Activated CD4-positive, alpha-beta T cell treated with anti-CD3 and anti-CD28 coated beads, Interleukin-2, amount 10 ng/mL, durations not matched to agents 24 days and 14 days (primary cell): ENCODE measurements at places on chromosomes 2 and 18.

DNA sequence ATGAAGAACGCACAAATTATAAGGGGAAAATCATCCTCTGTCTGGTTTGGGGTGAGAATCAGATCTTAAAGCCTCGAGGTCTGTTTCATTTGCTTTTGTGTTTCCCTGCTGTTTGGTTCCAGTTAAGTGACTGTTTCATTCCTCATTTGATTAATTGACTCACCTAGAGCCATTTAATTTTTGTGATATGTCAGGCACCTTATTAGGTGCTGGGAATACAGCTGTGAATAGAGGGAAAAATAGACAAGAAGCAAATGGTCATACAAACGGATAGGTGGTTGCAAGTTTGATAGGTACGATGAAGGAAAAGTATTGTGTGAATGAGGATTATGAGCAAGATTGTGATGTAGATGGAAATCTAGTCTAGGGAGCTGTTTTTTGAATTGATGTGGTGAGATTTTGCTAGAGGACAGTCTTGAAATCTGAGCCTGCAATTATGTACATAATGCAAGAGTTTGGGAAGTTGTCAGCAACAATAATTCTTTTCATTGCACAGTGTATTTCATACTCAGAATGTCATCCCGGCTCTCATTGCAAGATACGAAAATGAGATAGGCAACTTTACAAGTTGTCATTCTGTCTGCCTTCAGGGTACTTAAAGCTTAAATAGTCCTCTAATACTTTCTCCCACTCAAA, 2.2 kb downstream of the ACSL3 start:
- no peak for DNase-seq

GRCh38 chr2:42648796-42649195, 80.4 kb downstream of the MTA3 start:
- no peak for DNase-seq

DNA sequence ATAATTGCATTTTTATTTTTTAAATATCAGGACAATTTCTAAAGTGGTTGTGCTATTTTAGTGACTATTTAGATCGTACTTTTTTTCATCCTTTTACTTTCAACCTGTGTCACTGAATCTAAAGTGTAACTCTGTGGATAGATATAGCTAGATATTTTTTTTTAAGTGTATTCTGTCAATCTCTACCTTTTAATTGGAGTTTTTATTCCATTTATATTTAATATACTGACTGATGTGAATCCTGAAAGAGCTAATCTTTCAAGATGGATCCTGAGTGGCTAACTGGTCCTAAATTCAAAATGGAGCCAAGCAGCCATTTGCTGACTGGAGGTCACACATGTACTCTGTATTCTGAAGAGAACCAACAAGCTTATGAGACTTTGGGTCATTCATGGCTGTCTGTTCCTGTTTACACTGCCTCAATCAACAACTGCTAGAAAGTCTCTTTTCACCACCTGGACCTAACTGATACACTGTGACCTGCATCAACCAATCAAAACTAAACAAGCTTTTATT, 4.6 kb upstream of the PSMD14 start:
- DNase-seq: no peak

GRCh38 chr18:23453680-23454058, 582 bp downstream of the RIOK3 start:
- no peak for DNase-seq

GRCh38 chr2:626491-627339, 50.5 kb downstream of the TMEM18 start:
- peak; percentile 38 for DNase-seq

GRCh38 chr2:163266772-163267171, 428.2 kb upstream of the KCNH7 start:
- DNase-seq: no peak

GRCh38 chr2:157061799-157062198, 195.7 kb upstream of the GALNT5 start:
- no peak for DNase-seq

DNA sequence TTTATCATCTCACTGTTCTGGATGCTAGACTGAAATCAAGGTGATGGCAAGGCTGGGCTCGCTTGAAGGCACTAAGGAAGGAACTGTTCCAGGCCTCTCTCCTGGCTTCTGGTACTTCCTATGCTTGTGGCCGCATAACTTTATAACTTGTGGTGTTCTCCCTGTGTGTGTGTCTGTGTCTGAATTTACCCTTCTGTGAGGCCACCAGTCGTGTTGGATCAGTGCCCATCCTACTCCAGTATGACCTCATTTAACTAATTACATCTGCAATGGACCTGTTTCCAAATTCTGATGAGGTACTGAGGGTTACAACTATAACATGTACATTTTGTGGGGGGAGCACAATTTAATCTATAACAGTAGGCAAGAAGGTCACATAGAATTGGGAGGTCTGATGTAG, 41.6 kb downstream of the LYPD6B start:
- DNase-seq: no peak

DNA sequence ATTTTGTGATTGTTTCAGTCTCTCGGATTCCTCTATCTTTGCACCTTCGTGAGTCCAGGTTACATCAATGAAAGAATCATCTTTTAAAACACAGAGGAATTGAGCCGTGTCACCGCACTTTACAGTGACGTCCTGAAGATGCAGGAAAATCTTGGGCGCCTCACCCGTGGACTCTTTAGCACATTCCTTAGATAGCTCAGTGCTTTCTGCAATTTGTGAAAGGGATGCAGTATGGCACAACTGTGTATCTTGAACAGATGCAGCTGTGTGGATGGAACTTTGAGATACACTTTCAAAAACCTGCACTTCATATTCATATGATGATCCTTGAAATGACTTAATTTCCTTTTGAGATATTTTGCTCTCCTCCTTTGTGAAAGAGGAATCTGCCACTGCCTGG, 50.9 kb downstream of the TTN start:
- no peak for DNase-seq
